ENCODE measurements at places on chromosomes 16 and 17.

- no peak for DNase-seq
Observed at GRCh38 chr16:22001591-22001990, 675 bp upstream of the PDZD9 start.

DNA sequence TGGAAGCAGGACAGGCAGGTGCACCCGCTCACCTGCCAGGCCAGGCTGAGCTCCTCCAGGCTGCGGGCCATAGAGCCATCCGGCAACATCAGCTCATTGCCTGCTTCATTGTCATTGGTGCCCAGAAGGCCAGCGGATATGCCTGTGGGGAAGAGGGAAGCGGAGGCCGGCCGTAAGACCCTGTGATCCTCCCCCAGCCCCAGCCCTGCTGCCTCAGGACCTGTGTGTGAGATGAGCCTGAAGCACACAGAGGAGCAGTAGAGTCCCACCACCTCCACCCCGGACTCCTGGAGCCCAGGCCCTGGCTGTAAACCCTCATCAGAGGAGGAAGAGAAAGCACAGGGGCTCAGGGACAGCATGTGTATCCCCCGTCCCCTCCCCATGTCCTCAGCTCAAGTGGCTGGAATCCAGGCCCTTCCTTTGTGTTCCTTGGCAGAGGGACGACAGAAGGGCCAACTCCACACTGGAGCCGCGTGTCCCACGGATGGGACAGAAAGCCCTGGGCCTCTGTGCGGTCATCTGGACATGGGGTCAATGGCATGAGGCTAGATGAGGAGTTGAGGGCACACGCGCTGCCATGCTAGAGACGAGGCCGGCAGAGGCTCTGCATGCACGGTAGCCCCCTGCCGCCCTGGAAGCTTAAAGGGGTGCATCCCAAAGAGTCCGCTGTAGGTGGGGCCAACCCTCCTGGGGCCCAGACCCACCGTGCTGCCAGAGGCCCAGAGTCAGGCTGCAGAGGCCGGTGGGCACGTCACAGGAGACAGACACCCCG is 39.1 kb downstream of the RMI2 start:
- no peak for DNase-seq

DNA sequence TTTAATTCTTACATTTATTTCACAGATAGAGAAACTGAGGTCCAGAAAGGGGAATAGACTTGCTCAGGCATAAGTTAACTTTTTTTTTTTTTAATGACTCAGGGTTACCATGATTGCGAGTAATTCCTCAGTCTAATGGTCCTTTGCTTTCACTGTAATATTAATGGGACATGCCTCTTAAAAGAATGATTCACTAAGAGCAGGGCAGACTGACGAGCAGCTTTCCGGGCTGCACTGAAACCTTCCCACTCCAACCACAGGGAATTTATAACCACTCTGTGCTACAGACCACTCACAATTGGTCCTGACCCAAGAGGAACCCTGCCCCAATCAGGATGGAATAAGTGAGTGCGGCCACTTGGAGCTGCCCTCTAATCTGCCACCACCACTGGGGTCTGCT is 5.7 kb downstream of the HOXB2 start:
- DNase-seq, result no peak

DNA sequence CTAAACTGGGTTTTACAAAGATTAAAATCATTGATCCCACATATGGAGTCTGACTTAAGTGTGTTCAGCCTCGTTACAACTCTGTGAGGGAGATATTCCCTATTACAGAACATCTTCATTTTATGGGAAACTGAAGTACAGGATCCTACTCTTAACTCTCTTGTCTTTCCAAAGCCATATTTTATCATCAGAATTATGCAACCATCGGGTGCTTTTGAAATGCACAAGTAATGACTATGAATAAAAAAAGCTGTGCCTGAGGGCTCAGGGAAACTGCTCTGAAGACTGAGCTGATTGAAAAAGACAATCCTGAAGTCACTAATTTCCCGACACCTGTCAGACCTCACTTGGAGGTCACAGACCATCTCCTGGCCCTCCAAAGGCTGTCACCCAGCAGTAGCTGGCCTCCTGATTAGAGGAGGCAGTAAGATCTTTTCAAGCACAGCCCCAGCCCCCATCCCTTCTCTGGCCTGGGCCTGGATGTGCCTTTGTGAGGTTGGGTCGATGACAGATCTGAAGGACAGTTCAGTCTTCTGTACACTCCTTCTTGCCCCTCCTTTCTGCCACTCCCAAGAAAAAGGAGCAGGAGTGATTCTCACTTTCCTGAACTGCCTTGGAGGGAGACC is 5.6 kb downstream of the AKAP1 start:
- DNase-seq, result no peak

- DNase-seq, result no peak
Observed at GRCh38 chr16:73210686-73211085, 162.8 kb upstream of the ZFHX3 start.

DNA sequence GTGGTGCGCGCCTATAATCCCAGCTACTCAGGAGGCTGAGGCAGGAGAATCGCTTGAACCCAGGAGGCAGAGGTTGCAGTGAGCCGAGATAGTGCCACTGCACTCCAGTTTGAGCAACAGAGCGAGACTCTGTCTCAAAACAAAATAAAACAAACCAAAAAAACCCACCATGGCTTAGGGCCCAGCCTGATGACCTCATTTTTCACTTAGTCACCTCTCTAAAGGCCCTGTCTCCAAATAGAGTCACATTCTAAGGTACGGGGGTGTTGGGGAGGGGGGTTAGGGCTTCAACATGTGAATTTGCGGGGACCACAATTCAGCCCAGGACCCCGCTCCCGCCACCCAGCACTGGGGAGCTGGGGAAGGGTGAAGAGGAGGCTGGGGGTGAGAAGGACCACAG is 1.4 kb upstream of the STH start:
- DNase-seq, result no peak

DNA sequence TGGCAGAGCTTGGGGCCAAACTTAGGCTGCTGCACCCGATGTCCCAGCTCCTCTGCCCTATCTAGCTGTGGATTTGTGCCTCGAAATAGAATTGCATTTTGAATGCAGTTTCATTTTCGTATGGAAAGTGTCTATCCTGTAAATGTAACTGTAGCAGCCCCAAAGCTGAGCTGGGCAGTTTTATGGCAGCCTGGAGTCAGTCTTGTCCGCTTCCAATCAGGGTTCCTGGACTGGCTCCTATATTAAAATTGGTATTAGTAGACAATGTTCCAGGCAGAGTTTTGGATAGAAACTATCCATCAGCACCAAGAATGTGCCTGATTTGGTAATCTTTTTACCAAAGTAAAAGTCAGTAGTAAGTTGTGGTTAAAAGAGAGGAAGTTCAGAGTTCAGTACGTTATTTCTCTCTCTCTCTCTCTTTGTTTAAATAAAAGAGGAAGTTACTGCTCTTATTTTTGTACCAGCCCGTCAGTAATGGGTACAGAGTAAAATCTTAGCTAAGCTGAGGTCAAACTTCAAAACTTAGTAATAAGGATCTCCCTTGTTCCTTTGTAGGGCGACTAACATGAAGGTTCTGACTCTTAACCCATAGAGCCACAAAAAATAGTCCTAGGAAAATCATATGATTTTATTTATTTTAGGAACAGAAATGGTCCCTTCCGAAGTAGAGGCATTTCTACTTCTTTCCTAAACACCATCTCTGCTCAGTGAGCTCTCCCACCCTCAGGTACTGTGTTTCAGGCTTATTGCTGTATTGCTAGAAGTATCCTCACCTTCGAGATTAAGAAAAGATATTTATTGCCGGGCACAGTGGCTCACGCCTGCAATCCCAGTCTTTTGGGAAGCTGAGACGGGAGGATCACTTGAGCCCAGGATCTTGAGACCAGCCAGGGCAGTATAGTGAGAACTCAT is 28.0 kb downstream of the PRKCB start:
- DNase-seq, result no peak

GRCh38 chr16:65083164-65083857 is 38.6 kb downstream of the CDH11 start:
- no peak for DNase-seq

- DNase-seq, result no peak
Observed at GRCh38 chr16:5874899-5875298, 777.3 kb upstream of the EEF2KMT start.

- no peak for DNase-seq
Observed at GRCh38 chr17:357644-358043, 5.0 kb upstream of the RPH3AL start.

DNA sequence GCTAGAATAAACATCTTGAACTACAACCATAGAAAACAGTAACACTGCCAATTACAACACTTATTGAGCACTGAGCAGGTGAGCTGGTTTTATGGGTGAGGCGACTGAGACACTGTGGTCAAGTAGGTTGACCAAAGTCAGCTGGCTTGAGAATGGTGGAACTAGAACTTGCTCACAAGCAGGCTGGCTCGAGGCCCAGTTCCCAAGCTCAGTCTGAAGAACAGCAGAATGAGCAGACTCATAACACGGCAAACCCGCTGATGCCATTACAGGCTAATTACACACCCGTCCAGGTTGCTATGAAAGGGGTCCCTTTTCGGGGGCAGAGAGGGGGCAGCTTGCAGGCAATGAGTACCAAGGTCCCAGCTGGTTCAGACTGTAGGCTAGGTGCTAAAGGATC is 6.5 kb downstream of the ZZEF1 start:
- no peak for DNase-seq

DNA sequence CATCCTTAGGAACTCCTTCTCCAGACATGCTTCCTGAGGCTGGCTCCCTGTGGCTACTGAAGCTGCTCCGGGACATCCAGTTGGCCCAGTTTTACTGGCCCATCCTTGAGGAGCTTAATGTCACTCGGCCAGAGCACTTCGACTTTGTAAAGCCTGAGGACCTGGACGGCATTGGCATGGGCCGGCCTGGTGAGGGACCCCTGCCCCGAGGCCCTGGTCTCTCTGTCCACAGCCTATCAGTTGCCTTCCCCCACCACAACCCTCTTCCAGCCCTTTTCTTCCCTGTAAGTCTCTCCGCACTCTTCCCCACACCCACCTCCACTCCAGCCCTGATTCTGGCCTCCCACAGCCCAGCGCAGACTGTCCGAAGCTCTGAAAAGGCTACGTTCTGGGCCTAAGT is 2.0 kb downstream of the TNK1 start:
- no peak for DNase-seq

All from stimulated activated CD4-positive, alpha-beta T cell treated with anti-CD3 and anti-CD28 coated beads, Interleukin-1b, Interleukin-23, amount 100 ng/mL, for 1 hour (primary cell).